ENCODE measurements at places on chromosomes 3 and 15. TPM values are rescaled to one million over a fixed set of nuclear protein-coding genes. Genes with fewer than 3 reads are reported as not detected.
A peak's percentile ranks its signal among the peaks of the same experiment; 100 is the strongest.

DNA sequence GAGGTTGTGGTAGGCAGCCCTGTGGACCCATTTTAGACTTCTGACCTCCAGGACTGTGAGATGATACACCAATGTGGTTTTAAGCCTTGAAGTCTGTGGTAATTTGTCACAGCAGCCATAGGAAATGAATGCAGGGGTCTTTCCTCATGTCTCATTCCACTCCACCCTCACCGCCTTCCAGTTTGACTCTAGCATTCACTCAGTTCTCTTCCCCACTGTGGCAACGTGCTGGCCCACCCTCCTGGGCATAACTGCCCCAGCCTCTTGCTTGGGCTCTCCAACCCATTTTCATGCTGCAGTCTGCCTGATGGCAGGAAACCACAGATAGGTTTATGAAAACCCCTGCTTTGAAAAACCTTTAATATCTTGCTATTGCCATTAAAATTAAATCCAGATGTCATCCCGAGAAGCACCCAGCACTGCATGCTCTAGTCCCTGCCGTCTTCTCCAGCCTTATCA lies 7.3 kb upstream of the TRNT1 start:
- no peak for DNase-seq

Gene GNAT1
- total RNA-seq, result not detected

Gene C3orf85
- not detected for total RNA-seq

- no peak for DNase-seq
Observed at GRCh38 chr15:78360958-78361718, 21.0 kb downstream of the CRABP1 start.

- DNase-seq, result peak; percentile 47
Observed at GRCh38 chr15:74901612-74902063, 5.0 kb downstream of the FAM219B start.

Gene GOLGA8N
- total RNA-seq, result 6.3 TPM
